Skeletal muscle cell (primary cell): ENCODE measurements at places on chromosomes 3 and 15.

GRCh38 chr3:30631243-30631904 lies 25.0 kb downstream of the TGFBR2 start:
- DNase-seq: no peak

DNA sequence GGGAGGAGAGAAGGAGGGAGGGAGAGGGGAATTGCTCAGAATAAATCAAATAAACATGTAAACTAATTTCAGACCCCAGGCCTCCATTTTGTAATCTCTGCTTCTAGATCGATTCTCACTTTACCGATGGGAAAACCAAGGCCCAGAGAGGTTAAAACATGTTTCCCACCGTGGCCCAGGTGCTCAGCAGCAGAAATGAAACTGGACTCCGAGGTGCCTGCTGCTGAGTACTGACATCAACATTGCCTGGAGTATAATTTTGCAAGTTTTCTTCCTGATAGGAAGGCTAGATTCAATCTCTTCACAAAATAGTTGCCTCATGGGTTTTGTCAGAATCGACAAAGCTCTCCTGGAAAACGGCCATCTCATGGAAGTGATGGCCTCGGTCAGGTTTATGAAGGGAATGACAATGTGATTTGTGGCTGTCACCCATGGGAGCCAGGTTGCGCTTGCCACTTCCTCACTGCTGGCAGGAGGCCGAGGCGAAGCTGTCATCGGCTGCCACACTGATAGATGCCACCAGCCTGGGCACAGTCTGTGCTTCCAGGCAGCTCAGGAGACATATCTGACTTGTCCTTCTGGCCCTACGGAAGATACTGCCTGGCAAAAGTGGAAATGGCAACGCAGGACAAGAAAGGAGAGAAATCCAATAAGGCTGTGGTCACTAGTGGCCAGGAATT lies 133.1 kb upstream of the LRRN1 start:
- no peak for DNase-seq

DNA sequence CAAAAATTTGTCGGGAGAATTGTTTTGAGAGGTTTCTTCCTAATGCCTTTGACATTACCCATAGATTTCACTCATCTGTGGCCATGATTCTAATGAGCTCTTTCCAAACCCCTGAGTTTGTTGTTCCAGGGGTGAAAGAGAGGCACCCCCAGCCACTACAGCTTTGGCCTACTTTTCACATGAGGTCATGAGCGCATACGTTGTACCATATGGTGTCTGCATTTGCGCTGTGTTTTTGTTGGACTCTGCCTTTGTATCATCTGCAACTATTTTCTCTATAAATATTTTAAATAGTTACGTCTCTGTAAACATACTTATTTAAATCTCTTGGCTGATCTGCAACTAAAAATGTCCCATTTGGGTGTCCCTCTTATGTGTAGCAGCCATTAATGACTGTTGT lies 107.9 kb downstream of the LRTM1 start:
- no peak for DNase-seq

DNA sequence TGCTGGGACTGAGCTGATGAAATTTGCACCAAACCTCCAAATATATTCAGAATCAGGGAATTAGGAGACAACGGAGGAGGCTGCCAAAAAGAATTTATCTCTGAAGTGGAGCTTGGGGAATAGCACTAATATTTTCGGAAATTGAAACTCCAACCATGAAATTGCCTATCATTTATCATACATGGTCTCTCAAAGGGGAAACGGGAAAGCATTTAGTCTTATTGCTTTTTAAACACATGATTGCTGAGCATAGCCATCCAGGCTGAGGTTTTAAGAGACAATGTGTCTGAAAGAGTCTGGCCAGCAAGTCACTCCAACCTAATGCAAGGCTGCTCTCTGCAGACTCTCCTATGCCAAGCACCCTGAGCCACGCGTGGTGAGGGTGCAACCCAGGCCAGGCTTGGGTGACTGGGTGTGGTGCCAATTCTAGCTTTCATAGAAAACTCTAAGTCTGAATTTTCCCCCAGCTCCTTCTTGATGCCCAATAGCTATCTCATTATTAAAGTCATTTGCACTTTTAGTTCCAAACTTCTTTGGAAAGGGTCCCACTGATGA lies 200.2 kb downstream of the RPLP1 start:
- no peak for DNase-seq

- DNase-seq: peak; percentile 56
Observed at GRCh38 chr15:67165254-67166253, 88.9 kb downstream of the AAGAB start.

- DNase-seq: no peak
Observed at GRCh38 chr15:74141591-74141990, 11.2 kb downstream of the ISLR2 start.

DNA sequence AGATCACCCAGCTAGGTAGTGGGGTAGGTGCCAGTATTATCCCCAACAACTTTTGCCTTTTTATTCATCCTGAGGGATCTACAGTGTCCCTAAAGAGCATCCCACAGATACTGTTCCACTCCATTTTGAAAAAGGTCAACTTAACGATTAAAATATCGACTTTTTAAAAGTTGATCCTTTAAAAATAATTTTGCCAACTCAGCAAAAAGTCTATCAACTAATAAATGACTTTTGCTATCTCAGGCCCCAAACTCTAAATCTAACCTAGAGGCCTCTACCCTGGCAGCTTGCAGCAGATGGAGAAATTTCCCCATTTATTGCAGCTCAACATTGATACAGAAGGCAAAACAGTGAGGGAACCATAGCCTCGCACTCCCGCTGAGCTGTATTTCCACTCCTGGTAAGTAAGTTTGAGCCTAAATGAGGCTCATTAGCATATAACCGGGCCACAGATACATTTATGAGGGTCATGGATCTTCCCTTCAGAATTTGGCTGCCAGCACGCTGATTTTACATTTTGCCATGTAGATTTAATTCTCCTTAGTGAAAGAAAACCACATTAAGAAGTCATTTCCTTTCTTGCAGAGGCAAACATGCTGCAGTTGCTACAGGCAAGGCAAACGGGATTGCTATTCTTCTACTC lies 704.1 kb upstream of the CFAP20DC start:
- DNase-seq: no peak

DNA sequence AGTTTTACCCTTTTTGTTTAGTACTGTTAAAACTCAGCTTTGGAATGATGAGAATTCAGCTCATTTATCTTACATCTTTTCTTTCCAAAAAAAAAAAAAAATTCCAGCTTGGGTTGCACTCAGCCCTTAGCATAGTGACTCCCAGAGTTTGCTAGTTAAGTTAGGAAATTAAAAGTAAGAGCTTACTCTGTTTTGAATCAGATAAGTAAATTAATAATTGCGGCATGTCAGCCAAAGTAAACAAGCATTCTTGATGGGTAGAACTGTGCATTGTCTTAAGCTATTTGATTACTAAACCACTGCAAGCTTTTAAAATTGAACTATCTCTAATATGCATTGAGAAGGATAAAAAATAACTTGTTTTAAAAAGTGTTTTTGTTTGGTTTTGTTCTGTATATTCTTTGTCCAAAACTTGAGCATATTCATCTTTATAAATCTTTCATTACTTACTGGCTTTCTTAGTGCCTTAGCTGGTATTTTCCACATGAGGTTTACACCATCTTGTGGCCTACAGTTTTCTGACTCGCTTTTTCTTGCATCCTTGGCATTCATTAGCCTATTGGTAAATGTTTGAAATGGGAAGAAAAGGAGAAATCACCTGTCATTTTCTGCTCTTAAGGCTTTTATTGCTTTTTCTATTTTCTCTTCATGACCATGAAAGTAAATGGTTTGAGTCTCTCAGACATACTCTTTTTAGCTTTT lies 107.6 kb downstream of the FILIP1L start:
- no peak for DNase-seq

DNA sequence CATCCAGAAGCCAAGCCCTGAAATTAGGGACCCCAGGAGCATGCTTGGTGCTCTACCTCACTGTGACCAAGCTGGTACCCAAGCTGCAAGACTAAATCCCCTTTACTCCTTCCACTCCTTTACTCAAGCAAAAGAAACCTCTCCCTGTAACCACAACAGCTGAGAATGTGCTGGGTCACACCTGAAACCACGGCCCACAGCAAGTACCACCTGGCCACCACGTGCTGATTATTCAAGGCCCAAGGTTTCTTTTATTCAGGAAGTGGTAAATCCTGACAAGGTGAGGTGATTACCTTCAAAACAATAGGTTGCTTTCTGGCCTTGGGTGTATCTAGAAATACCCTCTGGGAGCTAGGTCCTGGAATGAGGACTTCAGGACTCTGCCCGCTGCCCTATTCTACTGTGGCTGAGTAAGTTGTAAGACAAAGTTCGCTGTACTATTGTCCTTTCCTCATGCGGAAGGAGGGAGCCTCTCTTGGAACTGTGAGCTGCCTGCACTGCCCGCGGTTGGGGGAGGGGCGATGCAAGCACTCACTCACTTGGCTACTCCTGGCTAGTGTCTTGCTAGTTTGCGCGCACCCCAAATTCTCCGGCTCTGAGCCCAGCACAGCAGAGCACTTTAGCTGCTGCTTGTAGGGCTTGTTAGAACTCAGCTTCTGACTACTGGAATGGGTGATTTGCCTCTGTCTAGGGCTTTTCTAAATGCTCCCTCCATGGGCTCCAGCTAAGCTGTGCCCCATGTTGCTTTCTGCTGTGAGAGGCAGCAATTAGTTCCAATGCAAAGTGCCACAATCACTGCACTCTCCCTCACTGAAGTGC lies 487.1 kb upstream of the CNTN3 start:
- DNase-seq: no peak

GRCh38 chr15:37291920-37292319 lies 191.6 kb upstream of the MEIS2 start:
- no peak for DNase-seq

DNA sequence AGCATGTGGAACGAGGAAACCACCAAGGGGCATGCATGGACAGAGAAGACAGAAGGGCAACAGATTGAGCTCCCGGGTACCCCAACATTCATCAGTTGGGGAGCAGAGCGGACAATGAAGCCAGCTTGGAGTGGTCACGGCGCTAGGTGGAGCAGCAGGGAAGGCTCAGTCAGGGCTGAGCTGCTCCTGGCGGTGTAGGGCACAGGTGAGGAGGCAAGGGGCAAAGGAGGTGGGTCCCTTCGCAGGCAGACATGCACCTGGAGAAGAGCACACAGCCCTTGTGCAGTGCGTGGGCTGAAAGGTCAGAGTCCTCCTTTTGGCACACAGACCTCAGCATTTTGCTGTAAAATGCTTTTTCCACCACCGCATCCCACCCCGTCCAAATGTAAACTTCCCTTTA lies 90.0 kb upstream of the SLC6A6 start:
- no peak for DNase-seq

DNA sequence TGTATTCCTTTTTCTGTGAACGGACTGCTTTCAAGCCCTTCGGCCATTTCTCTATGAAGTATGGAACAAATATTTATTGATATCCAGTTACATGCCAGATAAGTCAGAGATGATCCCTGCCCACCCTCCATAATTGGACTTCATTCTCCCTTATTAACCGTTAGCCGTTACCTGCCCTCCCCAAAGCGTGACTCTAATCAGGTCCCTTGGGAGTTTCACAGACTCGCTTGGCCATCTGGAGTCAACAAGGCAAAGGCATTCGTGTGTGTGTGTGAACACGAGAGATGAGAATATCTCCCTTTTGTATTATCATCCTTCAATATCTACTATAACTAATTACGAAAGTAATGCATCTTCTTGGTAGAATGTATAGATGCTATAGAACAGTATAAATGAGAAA lies 314.5 kb downstream of the TLE3 start:
- DNase-seq: no peak

DNA sequence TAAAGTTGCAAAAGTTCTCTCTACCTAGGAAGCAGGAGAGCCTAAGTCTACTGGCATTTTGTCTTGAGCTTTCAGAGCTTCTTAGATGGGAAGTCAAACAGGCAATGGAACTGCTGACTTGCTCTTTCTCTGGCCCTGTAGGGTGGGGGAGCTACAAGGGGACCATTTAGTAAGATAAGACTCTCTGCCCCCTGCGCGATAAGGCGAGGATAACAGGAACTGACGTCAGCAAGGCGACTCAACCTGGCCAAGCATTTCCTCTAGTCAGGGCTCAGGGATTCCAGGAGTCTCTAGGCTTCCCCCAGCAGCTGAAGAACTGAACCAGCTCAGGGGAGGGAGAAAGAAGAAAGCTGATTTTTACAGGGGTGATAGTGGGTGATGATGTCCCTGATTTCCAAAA lies 5.8 kb downstream of the RARB start:
- DNase-seq: no peak

DNA sequence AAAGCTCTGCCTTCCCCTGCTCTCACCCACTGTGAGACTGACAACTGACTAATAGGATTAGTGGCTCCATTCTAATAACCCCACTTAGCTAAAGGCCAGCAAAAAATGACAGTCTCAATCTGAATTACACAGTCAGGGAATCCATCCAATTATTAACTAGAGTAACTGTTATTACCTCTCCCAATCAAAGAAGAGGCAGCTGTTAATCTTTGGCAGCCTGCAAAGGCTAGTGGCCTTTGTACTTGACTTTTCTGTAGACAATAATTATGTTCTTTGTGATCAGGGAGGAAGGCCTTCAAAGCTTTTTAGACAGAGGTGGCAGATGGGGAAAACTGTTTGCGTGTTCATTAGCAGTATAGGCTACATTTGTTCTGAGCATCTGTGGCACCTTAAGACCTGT lies 177.7 kb downstream of the ISL2 start:
- DNase-seq: no peak

DNA sequence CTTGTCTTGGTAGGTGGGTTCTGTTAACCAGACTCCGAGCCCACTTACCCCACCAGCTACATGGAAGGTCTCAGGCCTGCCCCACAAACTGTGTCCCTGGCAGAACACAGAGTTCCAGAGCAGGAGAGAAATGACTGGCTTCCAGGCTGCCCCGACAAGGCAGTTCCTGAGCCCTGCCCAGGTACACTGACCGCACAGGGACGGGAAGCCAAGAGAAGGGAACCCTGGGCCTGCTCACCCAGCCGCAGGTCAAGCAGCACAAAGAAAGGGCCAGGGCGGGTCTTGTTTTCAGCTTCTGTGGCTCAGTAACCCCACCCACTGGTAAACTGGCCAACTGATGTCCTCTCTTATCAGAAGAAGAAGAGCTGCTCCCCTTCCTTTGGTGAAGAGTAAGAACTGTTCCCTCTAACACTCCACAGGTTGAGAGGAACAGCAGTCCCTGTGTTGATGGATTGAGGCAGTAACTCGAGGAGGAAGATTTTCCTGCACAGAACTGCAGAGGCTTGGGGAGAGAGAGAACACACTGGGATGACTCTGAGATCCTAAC lies 68.4 kb downstream of the CRTC3 start:
- no peak for DNase-seq

DNA sequence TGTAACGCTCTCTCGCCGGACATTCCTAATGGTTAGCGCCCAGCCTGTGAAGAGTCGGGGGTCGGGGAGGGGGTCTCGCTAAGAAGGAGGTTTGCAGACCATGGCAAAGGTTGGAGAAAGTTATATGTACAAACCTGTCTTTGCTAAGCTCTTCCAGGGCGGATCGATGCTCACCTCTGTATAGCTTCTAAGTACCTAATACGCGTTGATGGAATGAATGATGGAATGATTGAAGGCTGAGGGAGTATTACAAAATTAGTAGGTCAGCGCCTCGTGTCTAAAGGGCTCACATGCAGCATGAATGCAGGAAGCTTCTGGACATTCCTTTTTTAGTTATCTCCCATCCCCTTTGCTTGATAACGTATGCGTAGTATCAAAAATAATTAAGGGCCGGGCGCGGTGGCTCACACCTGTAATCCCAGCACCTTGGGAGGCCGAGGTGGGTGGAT lies 305 bp upstream of the KPNA1 start:
- DNase-seq: no peak
